Activated CD4-positive, alpha-beta memory T cell treated with anti-CD3 and anti-CD28 coated beads for 36 hours (primary cell): ENCODE measurements at places on chromosomes 2 and 18. TPM values are rescaled to one million over a fixed set of nuclear protein-coding genes. Genes with fewer than 3 reads are reported as not detected.

DNA sequence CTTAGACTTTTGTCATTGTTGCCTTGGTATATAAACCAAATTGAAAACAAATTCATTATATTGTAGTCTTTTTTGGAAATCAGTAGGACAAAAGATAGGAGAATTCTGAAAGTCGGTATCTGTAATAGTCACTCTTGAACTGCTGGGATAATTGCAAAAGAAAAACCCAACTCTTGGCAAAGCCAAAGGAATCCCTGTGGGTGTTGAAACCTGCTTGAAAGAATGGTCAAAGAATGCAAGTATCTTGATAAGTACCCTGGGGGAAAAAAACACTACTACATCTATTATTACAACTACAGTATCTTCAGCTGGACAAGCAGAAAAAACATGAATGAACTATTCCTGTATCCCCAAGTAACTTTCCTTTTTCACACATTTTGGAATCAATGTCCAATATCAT lies 7.3 kb upstream of the FAM237A start:
- H3K4me3 ChIP-seq, result no peak overlapping the region
- H3K27ac ChIP-seq, result no peak overlapping the region
- peaks cover 5% of the 10 kb centered on the region for H3K27me3 ChIP-seq

MARCO gene
- not detected for total RNA-seq

MAB21L4 gene
- not detected for total RNA-seq

GALNT14 gene
- 0.43 TPM for total RNA-seq

GRCh38 chr2:60505240-60505879 lies 48.1 kb downstream of the BCL11A start:
- DNase-seq, result no peak
- peaks cover 20% of the 10 kb centered on the region for H3K27me3 ChIP-seq
- no peaks in the 10 kb centered on the region for H3K4me1 ChIP-seq
- no peak overlapping the region for H3K27ac ChIP-seq
- H3K36me3 ChIP-seq, result no peaks in the 10 kb centered on the region

IFIH1 gene
- total RNA-seq, result 34.2 TPM

DNA sequence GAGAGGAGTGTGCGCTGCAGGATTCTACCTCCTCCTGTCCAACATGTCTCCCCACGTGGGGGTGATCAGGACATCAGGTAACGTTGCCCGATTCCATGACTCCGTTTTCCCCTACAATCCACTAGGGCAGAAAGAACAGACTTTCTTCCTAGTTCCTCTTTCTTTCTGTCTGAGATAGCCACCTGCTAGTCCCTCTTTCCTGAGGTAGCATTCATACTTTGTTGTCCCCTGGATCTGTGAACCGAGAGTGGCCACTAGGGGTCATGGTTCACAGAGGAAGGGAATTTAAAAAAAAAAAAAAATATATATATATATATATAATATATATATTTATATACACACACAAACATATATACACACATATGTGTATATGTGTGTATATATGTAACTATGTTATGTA lies 210.0 kb upstream of the ZNF521 start:
- no peaks in the 10 kb centered on the region for H3K36me3 ChIP-seq
- H3K27ac ChIP-seq, result no peak overlapping the region
- no peak for DNase-seq
- H3K4me3 ChIP-seq, result no peak overlapping the region

- no peaks in the 10 kb centered on the region for H3K27me3 ChIP-seq
- H3K36me3 ChIP-seq, result no peaks in the 10 kb centered on the region
- H3K4me3 ChIP-seq, result no peak overlapping the region
- H3K4me1 ChIP-seq, result peaks cover 28% of the 10 kb centered on the region
Observed at GRCh38 chr2:8451273-8451672, 230.6 kb upstream of the ID2 start.

CTDSP1 gene
- 64.4 TPM for total RNA-seq

ACKR3 gene
- total RNA-seq, result 1.2 TPM

DNA sequence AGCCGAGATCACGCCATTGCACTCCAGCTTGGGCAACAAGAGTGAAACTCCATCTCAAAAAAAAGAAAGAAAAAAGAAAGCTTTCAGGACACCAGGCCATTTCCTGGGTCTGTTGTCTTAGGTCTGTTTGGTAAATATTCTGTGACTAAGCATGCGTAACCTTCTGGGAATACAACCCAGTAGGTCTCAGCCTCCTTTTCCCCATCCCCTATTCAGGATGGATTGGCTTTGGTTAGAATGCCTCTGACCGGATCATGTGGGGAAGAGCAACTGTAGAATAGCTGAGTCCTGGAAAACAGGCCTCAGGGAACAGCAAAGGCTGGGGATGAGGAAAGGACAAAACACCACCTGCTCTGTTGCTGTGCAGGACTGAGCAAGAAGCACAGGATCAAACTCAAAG lies 1.6 kb upstream of the PDCL3 start:
- DNase-seq, result no peak
- H3K4me1 ChIP-seq, result peaks cover 32% of the 10 kb centered on the region
- H3K27ac ChIP-seq, result peak overlapping the region; percentile 98
- H3K27me3 ChIP-seq, result no peaks in the 10 kb centered on the region
- peak overlapping the region; percentile 15 for H3K4me3 ChIP-seq
- peaks cover 2% of the 10 kb centered on the region for H3K36me3 ChIP-seq

DNA sequence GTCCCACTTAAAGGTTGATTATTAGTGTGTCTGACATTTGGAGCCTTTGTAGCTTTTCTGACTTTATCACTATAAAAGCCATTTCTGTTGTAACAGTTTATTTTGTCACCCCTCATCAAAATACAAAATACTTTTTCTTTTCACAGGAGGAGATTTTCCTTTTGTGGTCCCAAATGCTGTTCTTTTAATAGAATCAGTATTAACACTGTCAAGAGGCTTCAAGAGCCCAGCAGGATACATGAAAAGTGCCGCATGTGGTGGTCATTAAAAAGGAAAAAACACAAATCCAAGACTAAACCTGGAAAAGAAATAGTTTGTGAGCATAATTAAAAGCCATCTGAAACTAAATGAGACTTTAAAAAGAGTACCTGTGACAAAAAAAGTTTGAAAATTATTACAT lies 515.7 kb downstream of the DCDC2C start:
- DNase-seq, result no peak
- H3K4me1 ChIP-seq, result no peaks in the 10 kb centered on the region
- H3K27me3 ChIP-seq, result no peaks in the 10 kb centered on the region
- H3K27ac ChIP-seq, result no peak overlapping the region
- H3K4me3 ChIP-seq, result no peak overlapping the region
- no peaks in the 10 kb centered on the region for H3K36me3 ChIP-seq

DNA sequence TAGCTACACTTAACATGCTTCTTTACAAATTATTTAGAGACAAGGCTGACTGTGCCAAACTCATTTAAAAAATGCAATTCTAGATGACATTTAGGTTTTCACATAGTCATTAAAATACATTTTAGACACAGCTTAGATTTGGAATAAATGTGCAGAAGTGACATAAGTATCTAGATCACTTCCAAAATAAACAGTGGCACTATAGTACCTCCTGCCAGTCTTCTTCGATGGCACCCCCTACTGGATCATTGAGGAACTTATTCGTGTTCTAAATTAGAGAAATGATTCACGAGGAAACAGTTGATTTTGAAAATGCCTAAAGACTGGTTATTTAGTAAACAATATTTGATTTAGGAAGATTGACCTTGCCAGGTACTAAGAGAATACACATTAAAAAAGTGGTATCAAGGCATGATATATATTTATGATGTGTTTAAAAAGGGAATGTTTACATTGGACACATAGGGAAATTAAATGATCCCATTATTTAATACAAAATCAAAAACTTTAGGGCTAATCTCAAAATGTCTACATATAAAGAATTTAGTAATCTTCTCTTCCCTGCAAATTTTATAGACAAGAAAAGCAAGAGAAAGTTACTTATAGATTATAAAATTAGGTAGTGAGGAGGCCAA lies 323.9 kb downstream of the XIRP2 start:
- H3K27me3 ChIP-seq, result no peaks in the 10 kb centered on the region
- no peak for DNase-seq
- H3K27ac ChIP-seq, result no peak overlapping the region
- no peaks in the 10 kb centered on the region for H3K4me1 ChIP-seq

DNA sequence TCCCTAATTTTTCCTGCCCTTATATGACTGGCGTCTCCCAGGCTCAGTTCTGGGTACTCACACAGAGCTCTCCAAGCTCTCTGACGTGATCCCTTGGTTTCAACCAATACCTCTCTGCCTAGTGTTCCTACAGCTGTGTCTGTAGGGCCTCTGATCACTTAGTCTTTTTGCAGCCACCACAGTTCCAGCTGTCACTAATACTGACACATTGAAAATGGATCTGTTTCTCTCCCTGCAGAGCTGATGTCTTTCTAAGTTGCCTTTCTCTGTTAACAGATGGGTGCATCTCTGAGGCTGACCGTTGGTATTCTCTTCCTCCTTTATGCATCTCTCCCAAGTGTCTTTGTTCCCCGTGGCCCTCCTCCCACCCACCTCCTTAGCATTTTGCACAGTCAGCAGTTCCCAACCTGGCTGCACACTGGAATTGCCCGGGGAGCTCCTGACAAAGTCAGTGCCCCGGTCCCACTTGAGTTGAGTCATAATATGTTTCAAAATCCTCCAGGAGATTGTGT lies 62.5 kb downstream of the CERS6 start:
- no peaks in the 10 kb centered on the region for H3K27me3 ChIP-seq
- no peak overlapping the region for H3K4me3 ChIP-seq
- no peak overlapping the region for H3K27ac ChIP-seq
- H3K36me3 ChIP-seq, result peaks cover 2% of the 10 kb centered on the region
- no peak for DNase-seq

- H3K27ac ChIP-seq, result no peak overlapping the region
- H3K4me3 ChIP-seq, result no peak overlapping the region
- no peaks in the 10 kb centered on the region for H3K36me3 ChIP-seq
- DNase-seq, result no peak
Observed at GRCh38 chr2:867296-867695, 83.4 kb upstream of the SNTG2 start.

- H3K27me3 ChIP-seq, result no peaks in the 10 kb centered on the region
- no peaks in the 10 kb centered on the region for H3K4me1 ChIP-seq
- H3K27ac ChIP-seq, result no peak overlapping the region
- H3K4me3 ChIP-seq, result no peak overlapping the region
- peaks cover 43% of the 10 kb centered on the region for H3K36me3 ChIP-seq
- no peak for DNase-seq
Observed at GRCh38 chr2:15511686-15512085, 49.4 kb downstream of the NBAS start.

IWS1 gene
- 57.0 TPM for total RNA-seq

- peaks cover 41% of the 10 kb centered on the region for H3K4me1 ChIP-seq
- H3K4me3 ChIP-seq, result peak overlapping the region; percentile 12
- H3K27ac ChIP-seq, result peak overlapping the region; percentile 93
- no peaks in the 10 kb centered on the region for H3K27me3 ChIP-seq
Observed at GRCh38 chr2:84925336-84925723, 19.9 kb downstream of the TMSB10 start.

GRCh38 chr2:230327418-230328154 lies 593 bp downstream of the SP140L start:
- H3K27ac ChIP-seq, result peak overlapping the region; percentile 94
- H3K4me3 ChIP-seq, result peak overlapping the region; percentile 88
- H3K27me3 ChIP-seq, result no peaks in the 10 kb centered on the region
- DNase-seq, result peak; percentile 50
- peaks cover 60% of the 10 kb centered on the region for H3K4me1 ChIP-seq

DNA sequence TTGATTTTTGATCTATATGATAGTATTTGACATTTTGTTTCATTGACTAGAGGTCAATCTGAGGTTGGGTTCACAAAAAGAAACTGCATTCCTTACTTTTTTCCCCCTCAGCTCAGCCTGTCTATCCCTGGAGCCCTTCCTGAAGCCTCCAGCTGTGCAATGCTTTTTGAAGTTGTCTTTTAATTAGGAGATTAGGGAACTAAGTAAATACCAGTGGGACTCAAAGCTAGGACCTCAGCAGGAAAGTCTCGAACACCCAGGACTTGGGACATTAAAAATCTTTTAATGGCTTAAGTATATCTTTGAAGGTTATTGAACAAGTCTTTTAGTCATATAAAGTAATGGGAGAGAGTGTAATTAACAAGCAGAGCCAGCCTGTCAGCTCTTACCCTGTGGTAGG lies 220.2 kb downstream of the PDE11A start:
- H3K4me1 ChIP-seq, result no peaks in the 10 kb centered on the region
- H3K36me3 ChIP-seq, result no peaks in the 10 kb centered on the region
- no peak for DNase-seq
- H3K4me3 ChIP-seq, result no peak overlapping the region
- peaks cover 8% of the 10 kb centered on the region for H3K27me3 ChIP-seq

- peaks cover 50% of the 10 kb centered on the region for H3K4me1 ChIP-seq
- H3K4me3 ChIP-seq, result no peak overlapping the region
- peaks cover 2% of the 10 kb centered on the region for H3K27me3 ChIP-seq
- H3K36me3 ChIP-seq, result no peaks in the 10 kb centered on the region
- DNase-seq, result no peak
- no peak overlapping the region for H3K27ac ChIP-seq
Observed at GRCh38 chr2:9658972-9659371, 28.2 kb upstream of the YWHAQ start.

RNF152 gene
- total RNA-seq, result 0.12 TPM

- H3K4me3 ChIP-seq, result no peak overlapping the region
- H3K4me1 ChIP-seq, result peaks cover 3% of the 10 kb centered on the region
- H3K27me3 ChIP-seq, result no peaks in the 10 kb centered on the region
- no peaks in the 10 kb centered on the region for H3K36me3 ChIP-seq
- no peak for DNase-seq
Observed at GRCh38 chr18:48707636-48708296, 168.9 kb downstream of the CTIF start.

CLEC4F gene
- total RNA-seq, result not detected

FAM237A gene
- total RNA-seq, result not detected

PTCD3 gene
- 175 TPM for total RNA-seq

GRCh38 chr2:79771493-79771892 lies 258.6 kb downstream of the CTNNA2 start:
- no peaks in the 10 kb centered on the region for H3K4me1 ChIP-seq
- no peaks in the 10 kb centered on the region for H3K27me3 ChIP-seq
- H3K4me3 ChIP-seq, result no peak overlapping the region
- H3K36me3 ChIP-seq, result no peaks in the 10 kb centered on the region
